ENCODE measurements at places on chromosomes 13 and 19. TPM values are rescaled to one million over a fixed set of nuclear protein-coding genes. Genes with fewer than 3 reads are reported as not detected.

GRCh38 chr13:28574617-28575142, 79.8 kb upstream of the FLT1 start:
- no peak for DNase-seq

CEACAM6 gene
- polyA plus RNA-seq = 0.23 TPM

DNA sequence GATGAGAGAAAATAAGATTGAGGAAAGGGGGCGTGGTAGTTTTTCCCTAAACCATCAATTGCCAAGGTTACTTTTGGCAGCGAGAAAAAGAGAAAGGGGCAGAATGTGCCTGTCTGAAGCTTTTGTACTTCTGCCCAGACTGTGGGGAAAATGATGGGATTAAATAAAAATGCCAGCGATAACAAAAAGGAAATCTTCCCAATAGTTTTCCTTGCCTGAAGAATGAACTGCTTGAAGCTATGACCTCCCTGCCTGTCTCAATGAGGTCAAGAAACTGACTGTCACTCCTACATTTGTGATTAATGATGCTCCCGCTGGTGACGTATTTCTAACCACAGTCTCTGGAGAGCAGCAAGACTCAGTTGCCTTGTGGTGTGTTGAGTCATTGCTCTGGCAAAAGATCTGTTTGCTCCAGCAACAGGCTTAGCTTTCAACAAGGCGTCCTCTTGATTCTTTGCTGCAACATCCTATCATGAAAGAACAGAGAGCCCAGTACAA, 1051.5 kb downstream of the DIAPH3 start:
- no peak for DNase-seq

DNA sequence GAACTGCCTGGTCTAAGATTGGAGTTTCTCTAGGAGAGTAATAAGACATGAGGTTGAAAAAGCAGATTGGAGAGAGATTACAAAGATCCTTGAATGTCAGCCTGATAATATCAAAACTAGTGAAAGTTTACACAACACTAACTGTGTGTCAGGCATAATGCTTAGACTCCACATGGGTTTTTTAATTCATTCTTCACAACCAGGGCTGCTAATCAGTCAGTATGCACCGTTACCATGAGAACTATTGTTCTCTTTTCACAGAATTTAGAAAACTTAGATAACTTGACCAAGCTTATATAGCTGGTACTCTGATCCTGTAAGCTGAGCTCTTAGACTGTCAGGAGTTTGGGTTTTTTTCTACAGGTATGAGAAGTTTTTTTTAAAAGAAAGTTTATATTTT, 46.6 kb upstream of the TSC22D1 start:
- DNase-seq = no peak

All from forelimb muscle (tissue), 1 donor.